Stimulated activated CD8-positive, alpha-beta memory T cell treated with anti-CD3 and anti-CD28 coated beads, Interleukin-7, amount 100 ng/mL, for 4 hours (primary cell): ENCODE measurements at places on chromosomes 16 and 17.

GRCh38 chr17:21302711-21303425, 18.4 kb downstream of the MAP2K3 start:
- DNase-seq: no peak

DNA sequence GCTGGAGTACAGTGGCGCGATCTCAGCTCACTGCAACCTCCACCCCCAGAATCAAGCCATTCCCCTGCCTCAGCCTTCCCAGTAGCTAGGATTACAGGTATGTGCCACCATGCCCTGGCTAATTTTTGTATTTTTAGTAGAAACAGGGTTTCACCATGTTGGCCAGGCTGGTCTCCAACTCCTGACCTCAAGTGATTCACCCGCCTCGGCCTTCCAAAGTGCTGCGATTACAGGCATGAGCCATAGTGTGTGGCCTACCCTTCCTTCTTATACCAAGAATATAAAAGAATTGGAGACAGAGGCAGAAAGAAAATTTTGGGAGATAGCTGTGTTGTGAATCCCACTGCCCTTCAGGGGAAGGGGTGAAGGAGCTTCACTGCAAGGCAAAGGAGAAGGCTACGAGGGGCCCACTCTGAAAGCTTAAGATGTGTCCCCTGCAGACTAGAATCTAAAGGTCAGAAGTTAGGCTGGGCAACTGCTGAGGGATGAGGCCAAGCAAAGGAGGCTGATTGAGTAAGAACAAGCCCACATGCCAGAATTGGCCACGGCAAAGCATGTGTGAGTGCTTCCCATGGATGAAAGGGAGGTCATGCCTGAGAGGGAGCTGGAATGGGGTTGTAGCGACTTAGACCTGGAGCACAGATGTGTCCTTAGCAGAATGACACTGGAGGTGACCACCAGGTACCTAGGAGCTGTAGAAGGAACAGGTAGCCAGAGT, 8.4 kb upstream of the CRYBA1 start:
- DNase-seq: no peak

- DNase-seq: no peak
These were observed 39.9 kb downstream of the TEKT5 start for GRCh38 chr16:10654592-10655414.

DNA sequence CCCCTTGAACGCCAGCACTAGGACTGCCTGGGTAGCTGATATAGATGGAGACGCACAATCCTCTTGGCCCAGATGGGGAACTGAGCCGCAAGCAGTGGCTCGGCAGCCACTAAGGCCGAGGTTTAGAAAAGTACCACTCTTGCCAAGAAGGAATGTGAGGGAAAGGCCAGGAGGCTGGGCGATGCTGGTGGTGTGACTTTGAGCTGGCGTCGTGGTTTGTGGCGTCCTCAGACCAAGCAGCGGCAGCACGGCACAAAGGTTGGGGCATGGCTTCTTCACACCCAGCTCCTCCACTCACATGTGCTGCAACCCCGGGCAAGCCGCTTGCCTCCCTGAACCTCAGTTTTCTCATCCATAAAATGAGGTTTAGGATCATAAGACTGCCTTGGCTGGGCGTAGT, 15.6 kb downstream of the DCAKD start:
- DNase-seq: no peak

GRCh38 chr17:32493976-32494513, 7.3 kb downstream of the CDK5R1 start:
- no peak for DNase-seq

- DNase-seq: no peak
These were observed 334.8 kb downstream of the MAF start for GRCh38 chr16:79265701-79266100.

DNA sequence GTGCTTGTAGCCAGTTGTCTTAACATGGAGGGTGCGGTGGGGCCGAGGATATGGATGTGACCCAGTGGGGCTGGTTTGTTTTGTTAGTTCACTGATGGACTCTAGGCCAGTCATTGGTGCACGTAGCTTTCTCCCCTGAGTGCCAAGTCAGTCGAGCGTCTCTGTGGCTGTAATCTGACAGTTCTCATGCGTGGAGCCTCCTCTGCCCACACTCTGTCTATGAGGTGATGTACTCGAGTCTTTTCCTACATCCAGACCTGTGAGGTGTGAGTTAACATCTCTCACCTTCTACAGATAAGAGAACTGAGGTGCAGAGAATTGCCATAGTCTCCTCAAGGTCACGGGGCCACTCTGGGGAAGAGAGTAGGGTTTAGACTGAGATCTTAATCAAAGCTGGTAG, 90.2 kb downstream of the MARCHF10 start:
- DNase-seq: no peak

DNA sequence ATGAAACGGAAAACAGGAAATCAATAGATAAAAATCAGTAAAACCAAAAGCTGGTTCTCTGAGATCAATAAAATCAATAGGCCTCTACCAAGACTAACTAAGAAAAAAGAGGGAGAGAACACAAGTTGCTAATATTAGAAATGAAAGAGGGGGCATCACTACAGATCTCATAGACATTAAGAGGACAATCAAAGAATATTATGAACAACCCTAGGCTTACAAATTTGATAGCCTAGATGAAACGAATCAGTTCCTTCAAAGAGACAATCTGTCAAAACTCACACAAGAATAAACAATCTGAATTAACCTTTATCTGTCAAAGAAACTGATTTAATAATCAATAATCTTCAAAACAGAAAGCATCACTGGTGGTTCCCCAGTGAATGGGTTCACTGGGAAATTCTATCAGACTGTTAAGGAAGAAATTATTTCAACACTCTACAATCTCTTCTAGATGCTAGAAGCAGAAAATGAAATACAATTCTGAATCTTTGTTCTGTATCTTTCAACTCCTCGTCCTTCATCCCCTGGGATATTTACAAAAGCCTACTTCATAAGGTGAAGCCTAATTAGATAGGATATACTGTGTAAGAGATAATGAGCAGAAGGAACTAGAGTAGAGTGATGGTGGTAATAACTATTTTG, 4.4 kb downstream of the ABCA9 start:
- no peak for DNase-seq

DNA sequence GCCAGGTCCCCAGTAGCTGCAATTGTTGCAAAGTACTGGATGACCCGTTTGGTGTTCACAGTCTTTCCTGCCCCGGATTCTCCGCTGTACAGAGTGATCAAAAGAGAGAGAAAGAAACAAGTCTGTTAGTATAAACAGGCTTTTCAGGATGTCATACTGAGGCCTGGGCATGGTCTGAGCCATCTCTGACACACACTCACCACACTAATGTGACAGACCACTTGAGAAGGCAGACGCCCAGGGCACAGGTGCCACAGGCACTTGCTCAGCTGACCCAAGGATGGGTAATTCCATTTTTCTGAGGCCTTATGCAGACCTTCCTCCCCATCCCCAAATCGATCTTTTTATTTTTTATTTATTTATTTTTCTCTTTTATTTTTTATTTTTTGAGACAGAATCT, 7.5 kb downstream of the MYH3 start:
- DNase-seq: no peak

GRCh38 chr16:15571557-15571956, 71.4 kb downstream of the MARF1 start:
- no peak for DNase-seq

DNA sequence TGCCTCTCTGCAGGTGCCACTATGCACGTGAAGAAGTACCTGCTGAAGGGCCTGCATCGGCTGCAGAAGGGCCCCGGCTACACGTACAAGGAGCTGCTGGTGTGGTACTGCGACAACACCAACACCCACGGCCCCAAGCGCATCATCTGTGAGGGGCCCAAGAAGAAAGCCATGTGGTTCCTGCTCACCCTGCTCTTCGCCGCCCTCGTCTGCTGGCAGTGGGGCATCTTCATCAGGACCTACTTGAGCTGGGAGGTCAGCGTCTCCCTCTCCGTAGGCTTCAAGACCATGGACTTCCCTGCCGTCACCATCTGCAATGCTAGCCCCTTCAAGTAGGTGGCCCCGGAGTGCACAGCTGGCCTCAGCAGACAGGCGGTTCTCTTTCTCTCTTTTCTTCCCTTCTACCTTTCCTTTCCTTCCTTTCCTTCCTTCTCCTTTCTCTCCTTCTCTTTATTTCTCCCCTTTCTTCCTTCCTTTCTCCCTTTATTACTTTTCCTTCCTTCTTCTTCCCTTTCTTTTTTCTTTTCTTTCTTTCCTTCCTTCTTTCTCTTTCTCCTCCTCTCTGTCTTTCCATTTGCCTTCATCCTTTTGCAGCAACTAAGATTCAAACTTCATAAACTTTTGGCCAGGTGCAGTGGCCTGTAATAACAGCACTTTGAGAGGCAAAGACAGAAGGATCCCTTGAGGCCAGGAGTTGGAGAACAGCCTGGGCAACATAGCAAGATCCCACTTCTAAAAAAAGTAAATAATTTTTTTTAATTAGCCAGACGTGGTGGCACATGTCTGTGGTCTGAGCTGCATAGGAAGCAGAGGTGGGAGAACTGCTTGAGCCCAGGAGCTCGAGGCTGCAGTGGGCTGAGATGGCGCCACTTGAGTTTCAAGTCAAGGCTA, 46.7 kb downstream of the SCNN1B start:
- DNase-seq: no peak

DNA sequence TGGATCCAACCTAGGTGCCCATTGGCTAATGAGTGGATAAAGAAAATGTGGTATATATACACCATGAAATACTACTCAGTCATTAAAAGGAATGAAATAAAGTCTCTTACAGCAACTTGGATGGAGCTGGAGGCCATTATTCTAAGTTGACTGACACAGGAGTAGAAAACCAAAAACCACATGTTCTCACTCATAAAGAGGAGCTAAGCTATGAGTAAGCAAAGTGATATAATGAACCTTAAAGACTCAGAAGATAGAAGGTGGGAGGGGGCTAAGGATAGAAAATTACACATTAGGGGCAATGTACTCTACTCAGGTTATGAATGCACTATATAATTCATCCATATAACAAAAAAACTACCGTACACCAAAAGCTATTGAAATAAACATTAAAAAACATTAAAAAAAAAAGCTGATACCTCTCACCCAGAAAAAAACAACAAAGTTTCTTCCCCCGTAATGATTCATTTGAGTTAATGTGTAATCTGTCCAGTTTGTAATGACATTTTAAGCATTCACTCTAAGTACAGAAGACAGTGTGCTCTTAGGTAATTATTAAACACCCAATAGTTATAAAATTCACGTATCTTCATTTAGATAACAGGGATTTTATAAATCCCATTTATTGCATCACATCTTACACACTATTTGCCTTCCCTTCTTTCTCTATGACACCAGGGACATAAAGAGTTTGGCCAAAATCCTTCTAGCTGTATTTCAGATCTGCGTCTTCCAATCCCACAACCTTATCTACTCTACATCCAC, 941.5 kb downstream of the CDH11 start:
- no peak for DNase-seq

GRCh38 chr17:28055546-28056275, 13.2 kb downstream of the NLK start:
- DNase-seq: no peak

DNA sequence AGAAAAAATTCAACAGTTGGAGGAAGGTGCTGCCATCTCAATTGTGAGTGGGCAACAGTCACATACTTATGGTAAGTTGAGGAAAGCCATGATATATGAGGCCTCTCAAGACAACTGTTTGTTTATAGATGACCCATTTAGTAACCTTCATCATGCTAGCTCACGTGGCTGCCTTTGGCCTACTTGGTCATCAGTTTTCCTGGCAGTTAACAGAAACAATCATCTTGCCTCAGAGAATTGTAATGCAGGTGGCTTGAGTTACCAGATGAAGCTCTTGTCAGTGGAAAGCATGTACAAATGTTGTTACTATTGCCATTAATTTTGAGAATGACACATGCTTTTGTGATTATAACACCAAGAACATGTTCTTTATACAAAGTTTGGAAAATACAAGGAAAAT, 14.7 kb downstream of the TPPP3 start:
- DNase-seq: no peak

DNA sequence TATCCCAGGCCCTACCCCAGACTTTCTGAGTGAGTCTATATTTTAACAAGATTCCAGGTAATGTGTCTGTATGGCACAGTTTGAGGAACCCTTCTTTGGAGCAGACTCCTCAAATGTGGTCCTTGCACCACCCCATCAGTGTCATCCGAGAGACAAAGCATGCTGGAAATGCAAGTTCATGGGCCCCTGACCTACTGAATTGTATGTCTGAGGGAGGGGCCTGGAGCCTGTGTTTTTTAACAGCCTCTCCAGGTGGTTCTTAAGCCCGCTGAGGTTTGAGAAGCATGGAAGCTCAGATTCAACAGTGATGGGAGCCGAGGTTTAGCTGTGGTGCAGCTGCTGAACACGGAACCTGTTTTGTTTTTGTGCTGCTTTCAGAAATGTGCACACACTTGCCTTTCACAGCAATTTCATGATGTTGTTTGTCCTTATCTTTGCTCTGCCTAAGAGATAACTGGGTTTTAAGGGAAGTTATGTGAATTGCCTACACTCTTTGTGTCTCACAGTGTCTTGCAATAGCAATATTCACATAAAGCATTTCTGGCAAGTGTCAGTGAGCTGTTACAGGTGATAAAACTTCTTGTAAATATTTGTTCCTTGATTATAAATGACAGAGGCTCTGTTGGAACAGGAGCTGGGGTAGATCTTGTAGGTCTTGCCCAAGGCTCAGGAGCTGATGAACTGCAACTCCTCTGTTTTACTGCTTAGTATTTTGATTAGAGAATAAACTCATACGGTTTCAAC, 32.0 kb upstream of the IL34 start:
- no peak for DNase-seq

DNA sequence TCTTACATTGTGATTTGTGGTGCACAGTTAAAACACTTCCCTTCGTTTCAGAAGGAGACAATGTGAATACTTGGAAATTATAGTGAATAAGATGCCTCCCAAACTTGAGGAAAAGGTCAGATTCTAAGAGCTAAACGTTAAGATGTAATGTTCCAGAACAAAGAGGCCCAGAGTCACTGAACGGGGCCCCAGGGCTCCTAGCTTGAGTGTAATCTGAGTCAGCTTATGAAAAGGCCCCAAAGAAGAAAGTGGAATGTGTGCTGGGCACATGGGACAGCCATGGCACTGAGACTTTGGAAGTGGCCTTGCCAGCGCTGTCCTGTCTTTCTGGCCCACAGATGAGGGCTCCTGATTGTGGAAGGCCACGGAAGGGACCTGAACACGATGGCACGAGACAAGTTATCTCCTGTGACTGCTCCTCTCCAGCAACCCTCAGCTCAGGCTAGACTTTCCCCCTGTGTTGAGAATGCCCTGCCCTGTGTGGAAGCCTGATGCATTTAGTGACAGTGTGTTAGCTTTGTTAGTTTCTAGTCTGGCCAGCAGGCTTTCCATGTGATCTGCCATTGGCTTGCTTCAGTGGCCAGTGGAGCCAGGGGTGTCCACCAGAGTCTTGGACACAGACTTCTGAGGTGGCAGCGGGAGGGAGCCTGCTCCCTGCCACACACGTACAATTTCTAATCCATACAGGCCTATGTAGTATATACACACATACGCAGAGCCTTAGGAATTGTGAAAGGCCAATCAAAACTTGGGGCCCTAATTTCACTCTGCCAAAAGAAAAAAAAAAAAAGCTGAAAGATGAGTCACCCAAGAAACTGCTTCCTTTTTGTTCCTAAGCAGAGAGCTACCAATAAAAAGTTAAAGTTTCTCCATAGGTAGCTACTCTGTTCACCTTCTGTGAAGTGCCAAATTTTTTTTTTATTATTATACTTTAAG, 13.1 kb downstream of the SPATA33 start:
- no peak for DNase-seq
